Left lung (tissue), 14 donors: ENCODE measurements at places on chromosomes 5 and 9.

DNA sequence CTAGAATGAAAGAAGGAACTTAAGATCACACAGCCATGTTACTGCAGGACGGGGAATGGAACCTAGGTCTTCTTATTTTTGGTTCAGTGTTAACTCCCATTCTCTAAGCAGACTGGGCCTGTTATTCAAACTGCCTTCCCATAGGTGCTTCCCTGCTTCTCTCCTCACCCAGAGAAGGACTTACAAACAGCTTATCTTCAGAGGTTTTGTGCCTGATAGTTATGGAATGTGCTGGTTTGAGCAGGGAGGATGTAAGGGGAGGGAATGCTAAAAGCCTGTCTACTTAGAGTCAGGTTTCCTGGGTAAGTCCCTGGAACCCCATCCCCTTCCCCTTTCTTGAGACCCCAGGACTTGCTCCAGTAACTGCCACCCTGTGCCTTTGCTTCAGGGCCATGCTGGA lies 4.2 kb upstream of the PSMD5 start:
- DNase-seq = no peak

DNA sequence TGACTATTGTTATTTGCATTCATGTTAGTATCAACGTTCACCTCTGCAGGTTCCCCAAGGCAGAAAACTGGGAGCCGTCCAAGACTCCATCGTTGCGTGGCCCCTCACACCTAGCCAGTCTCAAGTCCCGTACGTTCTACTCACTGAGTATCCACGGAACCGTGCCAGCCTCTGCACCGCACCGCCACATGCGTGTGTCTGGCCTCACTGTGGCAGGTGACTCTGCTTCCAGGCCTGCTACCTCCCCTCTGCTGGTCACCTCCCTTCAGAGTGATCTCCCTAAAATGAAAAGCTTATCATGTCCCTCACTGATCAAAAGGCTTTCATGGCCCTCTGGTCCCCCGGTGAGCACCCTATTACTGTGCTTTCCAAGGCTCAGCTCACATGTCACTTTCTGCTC lies 108.1 kb downstream of the GABBR2 start:
- DNase-seq = no peak

- no peak for DNase-seq
These were observed 22.8 kb upstream of the DTWD2 start for GRCh38 chr5:119011186-119011585.

- no peak for DNase-seq
These were observed 131.9 kb downstream of the NPR3 start for GRCh38 chr5:32842813-32843530.

DNA sequence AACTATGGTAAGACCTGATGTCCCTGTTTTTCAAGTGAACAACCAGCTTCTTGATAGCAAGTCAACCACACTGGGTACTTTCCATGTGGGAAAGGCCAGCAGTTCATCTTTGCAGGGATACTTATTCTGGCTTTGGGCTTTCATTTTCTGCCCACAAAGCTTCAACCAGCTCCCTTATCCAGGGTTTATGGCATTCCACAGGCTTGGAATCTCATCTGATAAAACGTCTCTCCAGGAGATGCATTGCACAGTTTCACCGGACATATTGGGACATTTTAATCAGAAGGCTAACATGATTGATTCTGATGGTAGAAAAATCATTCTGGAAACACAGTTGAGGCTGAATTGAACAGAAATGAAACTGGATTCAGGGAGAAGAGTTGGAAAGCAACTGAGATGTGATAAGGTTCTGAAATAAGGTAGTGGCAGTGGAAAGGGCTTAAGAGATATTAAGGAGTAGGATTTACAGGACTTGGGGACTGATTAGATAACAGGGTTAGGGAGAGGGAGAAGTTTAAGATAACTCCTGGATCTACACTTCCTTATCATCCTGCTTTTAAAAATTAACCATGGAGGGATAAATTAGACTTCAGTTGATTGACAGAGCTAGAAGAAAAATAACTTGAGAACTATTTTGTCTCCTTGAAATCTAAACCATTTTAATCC lies 195.8 kb upstream of the FBXL7 start:
- no peak for DNase-seq

DNA sequence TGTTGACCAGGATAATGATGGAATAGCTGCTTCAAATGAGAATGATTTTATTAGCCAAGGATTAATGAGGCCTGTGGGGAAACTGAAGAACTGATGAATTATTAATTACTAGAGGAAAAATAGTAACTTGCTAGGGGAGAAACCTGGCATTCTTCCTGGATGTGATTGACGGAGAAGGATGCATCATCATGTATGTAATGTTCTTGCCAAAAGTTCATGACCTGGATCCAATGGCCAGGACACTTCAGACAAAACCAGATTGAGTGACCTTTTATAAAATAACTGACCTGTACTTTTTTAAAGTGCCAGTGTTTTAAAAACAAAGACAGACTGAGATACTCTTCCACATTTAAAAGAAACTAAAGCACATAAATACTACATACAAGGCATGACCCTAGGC lies 23.7 kb downstream of the KIAA1191 start:
- DNase-seq = no peak

DNA sequence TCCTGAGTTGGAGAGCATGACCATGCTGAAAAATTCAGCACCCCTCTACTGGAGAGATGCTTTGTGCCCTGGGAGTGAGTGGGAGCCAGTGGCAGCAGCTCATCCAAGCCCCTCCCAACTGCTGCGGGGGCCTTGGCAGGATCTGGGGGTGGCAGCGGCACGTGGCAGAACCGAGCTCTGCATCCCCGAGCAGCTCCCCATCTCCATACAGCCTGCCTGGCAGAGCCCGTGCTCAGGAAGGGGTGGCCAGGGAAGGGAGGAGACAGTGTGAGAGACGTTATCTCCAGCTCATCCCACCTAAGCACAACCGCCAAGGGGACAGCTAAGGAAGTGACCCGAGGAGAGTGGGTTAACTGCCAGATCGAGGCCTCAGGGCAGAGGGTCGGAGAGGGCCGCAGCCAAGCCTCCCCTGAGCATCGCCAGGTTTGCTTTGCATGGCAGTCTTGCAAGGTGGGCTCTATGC lies 17.2 kb upstream of the DPM2 start:
- DNase-seq = no peak

DNA sequence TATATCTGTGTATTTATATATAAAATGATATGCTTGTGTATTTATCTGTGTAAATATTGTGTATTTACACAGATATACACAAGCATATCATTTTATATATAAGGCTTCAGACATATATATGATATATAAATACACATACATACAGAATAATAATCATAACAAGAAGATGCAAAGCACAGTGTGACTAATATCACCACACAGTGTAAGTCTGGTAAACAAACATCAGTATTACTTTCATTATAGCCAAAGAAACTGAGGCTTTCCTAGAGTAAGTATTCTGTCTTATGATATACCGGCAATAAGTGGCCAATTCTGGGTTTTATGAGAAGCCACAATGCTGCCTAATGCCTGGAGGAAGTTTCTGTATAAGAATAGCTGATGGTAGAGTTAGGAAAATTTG lies 29.9 kb upstream of the RAPGEF6 start:
- no peak for DNase-seq

- DNase-seq = no peak
These were observed 92.5 kb downstream of the SNX24 start for GRCh38 chr5:122937914-122938313.
